ENCODE measurements at places on chromosomes 7 and 10. TPM values are rescaled to one million over a fixed set of nuclear protein-coding genes. Genes with fewer than 3 reads are reported as not detected.

Gene VGF
- total RNA-seq = 0.17 TPM

DNA sequence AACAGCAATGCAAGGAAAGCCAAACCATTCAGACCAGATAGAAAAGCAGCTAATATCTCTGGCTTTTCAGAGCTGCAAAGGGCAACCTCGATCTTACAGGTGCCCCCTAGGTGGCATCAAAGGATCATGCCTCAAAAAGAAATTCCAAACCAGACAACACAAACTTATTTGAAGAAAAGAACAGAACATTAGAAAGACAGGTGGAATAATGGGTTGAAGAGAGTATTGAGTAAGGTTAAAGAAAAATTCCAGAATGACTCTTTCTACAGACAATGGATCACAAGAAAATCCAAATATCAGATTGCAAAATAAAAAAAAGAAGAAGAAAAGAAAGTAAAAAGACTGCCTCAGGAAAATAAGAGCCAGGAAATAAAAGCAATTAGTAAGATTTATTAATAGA, 213.7 kb downstream of the ELMO1 start:
- no peaks in the 10 kb centered on the region for H3K27me3 ChIP-seq
- no peak overlapping the region for H3K4me3 ChIP-seq
- H3K4me1 ChIP-seq = no peaks in the 10 kb centered on the region
- DNase-seq = peak; percentile 58
- peaks cover 14% of the 10 kb centered on the region for H3K36me3 ChIP-seq
- H3K27ac ChIP-seq = no peak overlapping the region

Gene UNCX
- not detected for total RNA-seq

- H3K27ac ChIP-seq = no peak overlapping the region
- H3K36me3 ChIP-seq = no peaks in the 10 kb centered on the region
- no peak overlapping the region for H3K4me3 ChIP-seq
- H3K27me3 ChIP-seq = peaks cover 5% of the 10 kb centered on the region
Observed at GRCh38 chr7:55247428-55247827, 117.7 kb upstream of the LANCL2 start.

DNA sequence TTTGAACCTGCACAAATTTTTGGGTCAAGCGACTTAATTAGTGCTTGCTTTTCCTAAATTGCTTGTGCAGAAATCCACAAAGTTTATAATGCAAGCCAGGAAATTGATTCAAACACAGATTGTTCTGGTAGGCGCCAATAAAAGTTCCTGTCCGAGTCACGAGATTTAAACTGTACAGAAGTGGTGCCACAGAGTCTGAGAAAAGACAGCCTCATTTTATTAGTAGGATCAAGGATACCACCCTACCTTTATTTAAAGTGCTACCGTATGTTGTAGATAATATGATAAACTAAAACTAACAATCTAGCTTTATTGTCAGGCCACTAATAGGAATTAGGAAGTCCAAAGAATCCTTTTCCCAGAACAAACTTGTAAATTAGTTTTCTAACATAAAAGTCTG, 696.7 kb downstream of the TNS3 start:
- H3K36me3 ChIP-seq = no peaks in the 10 kb centered on the region
- no peak overlapping the region for H3K27ac ChIP-seq
- no peak for DNase-seq
- no peaks in the 10 kb centered on the region for H3K27me3 ChIP-seq
- no peaks in the 10 kb centered on the region for H3K4me1 ChIP-seq

Gene TIMM23B
- 29.1 TPM for total RNA-seq

DNA sequence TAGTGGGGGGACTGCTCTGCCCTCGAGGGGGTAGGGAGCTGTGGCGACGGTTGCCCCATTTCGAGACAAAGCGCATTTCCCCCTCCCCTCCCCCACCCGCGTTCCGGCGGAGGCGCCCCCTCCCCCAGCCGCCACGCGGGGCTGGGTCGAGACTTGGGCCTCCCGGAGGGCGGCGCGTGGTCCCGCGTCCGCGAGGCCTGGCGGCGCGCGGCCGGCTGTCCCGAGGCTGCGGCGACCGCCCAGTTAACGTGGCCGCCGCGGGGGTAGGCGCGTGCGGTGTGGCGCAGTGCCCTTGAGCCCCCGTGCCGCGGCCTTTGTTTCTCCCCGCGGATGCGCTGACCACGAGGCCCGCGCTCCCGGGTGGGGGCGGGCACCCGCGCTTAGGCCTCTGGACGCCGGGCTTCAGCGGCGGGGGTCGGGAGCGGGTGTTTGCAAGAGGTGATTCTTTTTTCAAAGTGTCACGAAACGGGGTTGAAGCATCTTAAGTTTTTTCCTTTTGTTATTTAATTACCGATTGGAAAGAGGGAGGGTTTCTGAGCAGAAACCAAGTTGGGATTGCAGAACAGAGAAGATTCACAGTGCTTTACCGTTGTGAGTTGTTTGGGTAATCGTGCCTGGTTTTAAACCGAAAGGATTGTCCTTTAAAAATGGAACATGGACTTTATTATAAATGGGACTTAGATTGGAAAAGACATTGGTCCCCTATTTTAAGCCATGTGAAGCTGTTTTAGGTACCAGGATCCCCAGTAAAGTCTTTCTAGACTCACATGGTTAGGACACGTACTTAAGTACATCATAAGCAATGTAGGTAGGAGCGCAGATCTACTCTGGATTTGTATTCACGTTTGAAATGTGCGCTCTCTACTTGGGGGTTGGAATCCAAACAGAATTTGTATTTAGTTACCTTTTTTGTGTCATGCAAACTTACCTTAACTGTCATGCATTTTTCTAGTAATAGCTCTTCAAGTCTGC, 760 bp downstream of the CBX3 start:
- peak overlapping the region; percentile 82 for H3K4me3 ChIP-seq
- DNase-seq = peak; percentile 41
- H3K27ac ChIP-seq = peak overlapping the region; percentile 97
- peaks cover 20% of the 10 kb centered on the region for H3K4me1 ChIP-seq
- H3K27me3 ChIP-seq = no peaks in the 10 kb centered on the region
- H3K36me3 ChIP-seq = peaks cover 5% of the 10 kb centered on the region

DNA sequence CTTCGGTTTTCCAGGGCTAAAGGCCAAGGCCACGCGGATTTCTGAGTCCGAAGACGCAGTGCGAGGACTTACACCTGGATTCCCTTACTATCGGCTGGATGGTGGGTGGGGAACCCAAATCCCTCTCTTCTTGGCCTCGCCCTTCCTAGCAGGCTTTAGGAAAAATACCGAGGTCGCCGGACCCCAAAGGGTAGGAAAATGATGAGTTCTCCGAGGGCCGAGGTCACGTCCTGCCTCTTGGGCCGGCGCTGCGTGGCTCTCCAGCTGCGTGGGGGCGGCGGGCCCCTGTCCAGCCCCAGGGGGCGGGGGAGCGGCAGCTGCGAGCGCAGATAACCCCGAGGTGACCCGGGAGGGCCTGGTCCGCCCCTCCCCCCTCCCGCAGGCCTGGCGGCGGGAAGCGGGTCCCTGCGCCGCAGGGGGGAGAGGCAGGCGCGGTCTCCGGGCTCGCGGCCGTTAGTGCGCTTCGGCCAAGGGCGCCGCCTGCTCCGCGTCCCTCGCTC, 805 bp upstream of the HMX3 start:
- DNase-seq = no peak
- peaks cover 64% of the 10 kb centered on the region for H3K4me1 ChIP-seq
- H3K27ac ChIP-seq = no peak overlapping the region

Gene OSBPL3
- total RNA-seq = 80.6 TPM
